ENCODE measurements at places on chromosomes 11 and 22. TPM values are rescaled to one million over a fixed set of nuclear protein-coding genes. Genes with fewer than 3 reads are reported as not detected.

The NRIP3 gene
- 0.91 TPM for total RNA-seq

The PHOX2A gene
- total RNA-seq: not detected

The SHANK2 gene
- total RNA-seq: not detected

The GAS2L1 gene
- 16.9 TPM for total RNA-seq

The OOSP4A gene
- total RNA-seq: not detected

The RHOD gene
- total RNA-seq: 0.79 TPM

The CHEK1 gene
- total RNA-seq: 133 TPM

The MYO18B gene
- total RNA-seq: 3.6 TPM

The FGF4 gene
- not detected for total RNA-seq

The MS4A4E gene
- not detected for total RNA-seq

The GPR83 gene
- total RNA-seq: 0.05 TPM

The ARHGAP20 gene
- 0.18 TPM for total RNA-seq

The TESMIN gene
- 3.3 TPM for total RNA-seq

The GAS2 gene
- 2.0 TPM for total RNA-seq

The TRIM49 gene
- not detected for total RNA-seq

The KDM4E gene
- total RNA-seq: not detected

The CECR2 gene
- total RNA-seq: not detected

The IGSF9B gene
- total RNA-seq: 34.5 TPM

The LMF2 gene
- total RNA-seq: 98.6 TPM

The TECTA gene
- 0.18 TPM for total RNA-seq

The B3GAT1 gene
- 0.33 TPM for total RNA-seq

The NPTXR gene
- 2.4 TPM for total RNA-seq

The SYTL2 gene
- total RNA-seq: 78.0 TPM

The HBD gene
- not detected for total RNA-seq
